ENCODE measurements at places on chromosomes 1 and 21. TPM values are rescaled to one million over a fixed set of nuclear protein-coding genes. Genes with fewer than 3 reads are reported as not detected.

DNA sequence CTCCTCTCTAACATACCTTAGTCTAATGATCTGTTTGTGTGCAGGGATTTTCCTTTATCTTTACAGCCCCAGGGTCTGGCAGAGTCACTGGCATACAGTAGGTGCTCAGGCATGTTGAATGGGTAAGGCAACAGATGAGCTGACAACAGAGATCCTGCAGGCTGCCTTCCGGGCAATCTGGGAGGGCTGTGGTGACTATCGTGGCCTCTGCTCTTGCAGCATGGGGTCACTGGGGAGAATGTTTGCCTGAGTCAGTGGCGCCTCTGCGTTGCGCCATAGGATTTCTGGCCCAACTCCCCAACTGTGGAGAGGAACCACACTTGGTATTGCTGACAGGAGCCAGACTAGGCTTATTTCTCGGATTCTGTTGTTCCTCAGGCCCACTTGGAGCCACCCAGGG lies 93.8 kb downstream of the LAMC2 start:
- no peak for DNase-seq

DENND2D gene
- 27.7 TPM for total RNA-seq

DNA sequence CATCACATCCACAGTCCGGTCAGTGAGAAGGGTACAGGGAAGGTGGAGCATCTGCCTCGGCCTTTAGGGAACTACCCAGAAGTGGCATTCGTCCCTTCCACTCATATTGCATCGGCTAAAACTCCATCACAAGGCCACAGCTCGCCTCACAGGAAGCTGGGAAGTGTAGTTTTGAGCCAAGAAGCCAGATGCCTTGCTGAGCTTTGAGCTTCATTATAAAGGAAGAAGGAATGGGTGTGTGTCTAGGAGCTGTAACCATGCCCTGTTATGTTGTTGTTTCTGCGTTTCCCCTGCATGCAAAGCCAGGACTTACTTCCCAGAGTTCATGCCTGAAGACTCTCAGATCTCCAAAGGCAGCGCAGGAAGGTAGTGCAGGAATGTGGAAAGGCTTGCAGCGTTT lies 61.1 kb downstream of the OPTC start:
- DNase-seq, result no peak

DNA sequence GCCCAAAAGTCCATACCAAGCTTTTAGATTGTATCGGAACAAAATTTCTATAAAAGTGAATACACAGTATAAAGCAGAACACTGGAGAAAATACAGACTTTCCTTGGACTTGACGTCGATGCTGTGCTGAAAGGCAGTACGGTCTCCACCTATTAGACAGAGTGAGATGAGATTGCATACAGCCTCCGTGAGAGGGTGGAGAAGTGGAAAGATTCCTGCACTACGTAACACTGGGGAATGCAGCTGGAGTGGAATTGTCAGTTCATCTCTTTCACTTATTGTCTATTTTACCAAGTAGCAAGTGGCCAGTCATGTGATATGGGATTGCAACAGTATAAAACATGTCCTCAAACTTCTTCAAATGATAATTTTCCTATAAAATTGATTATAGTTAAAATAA lies 209.5 kb downstream of the ZP4 start:
- no peak for DNase-seq

CA6 gene
- not detected for total RNA-seq

GRCh38 chr1:45044916-45045315 lies 32.9 kb downstream of the UROD start:
- DNase-seq, result no peak

- DNase-seq, result no peak
These were observed 322.4 kb upstream of the DEPDC1 start for GRCh38 chr1:68819190-68819829.

GRCh38 chr21:39885119-39885848 lies 18.0 kb downstream of the PCP4 start:
- DNase-seq, result no peak

DNA sequence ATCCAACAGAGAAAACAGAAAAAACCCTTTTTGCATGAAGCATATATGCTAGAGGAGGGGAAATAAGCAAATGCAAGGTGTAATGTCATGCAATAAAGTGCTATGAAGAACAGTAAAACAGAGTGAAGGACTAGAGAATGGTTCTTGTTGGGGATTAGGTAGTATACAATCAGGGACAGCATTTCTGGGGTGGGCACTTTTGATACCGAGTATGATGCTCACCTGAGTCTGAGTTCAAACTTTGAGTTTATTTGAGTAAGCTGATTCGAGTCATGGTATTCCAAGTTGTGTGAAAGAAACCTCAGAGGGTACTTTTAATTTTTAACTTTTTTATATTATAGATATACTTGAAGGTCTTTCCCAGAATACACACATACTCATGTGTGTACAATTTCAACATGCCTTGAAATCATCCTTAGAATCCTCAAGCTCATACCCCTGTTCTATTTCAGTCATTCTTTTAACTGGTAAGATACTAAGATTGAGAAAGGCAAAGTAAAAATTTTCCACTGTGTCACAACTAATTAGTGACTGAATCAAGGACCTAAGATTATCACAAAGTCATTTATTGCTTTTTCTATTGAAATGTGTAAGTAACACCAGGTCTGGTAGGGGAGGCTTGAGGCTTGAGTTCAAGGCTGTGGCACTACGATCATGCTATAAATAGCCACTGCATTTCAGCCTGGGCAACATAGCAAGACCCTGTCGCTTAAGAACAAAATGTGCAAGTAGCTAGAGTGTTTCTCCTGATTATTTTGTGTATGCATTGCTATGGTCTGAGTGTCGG lies 12.1 kb downstream of the LRRC8B start:
- no peak for DNase-seq

- DNase-seq, result no peak
These were observed 18.2 kb downstream of the CAP1 start for GRCh38 chr1:40058453-40059337.

GRCh38 chr1:28437924-28438699 lies 67.7 kb upstream of the RCC1 start:
- DNase-seq, result peak; percentile 83

- DNase-seq, result no peak
These were observed 5.8 kb upstream of the ANKRD13C start for GRCh38 chr1:70360321-70360720.

GPATCH3 gene
- 13.5 TPM for total RNA-seq

- no peak for DNase-seq
These were observed 211.4 kb upstream of the GREM2 start for GRCh38 chr1:240823357-240823756.

DNA sequence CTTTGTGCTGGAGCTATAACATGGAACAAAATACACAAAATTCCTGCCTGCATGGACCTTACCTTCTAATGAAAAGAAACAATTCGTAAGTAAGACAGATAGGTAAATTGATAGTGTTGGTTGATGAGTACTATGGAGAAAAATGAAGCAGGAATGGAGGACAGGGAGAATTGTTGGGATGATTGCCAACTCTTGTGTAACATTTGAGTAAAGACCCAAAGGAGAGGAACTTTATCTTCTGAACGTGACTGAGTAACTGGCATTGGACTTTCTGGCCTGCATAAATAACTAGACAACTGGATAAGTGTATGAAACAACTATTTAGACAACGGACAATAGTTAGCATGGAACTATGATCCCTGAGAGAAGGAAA lies 6.8 kb upstream of the EFCAB14 start:
- DNase-seq, result no peak

DNA sequence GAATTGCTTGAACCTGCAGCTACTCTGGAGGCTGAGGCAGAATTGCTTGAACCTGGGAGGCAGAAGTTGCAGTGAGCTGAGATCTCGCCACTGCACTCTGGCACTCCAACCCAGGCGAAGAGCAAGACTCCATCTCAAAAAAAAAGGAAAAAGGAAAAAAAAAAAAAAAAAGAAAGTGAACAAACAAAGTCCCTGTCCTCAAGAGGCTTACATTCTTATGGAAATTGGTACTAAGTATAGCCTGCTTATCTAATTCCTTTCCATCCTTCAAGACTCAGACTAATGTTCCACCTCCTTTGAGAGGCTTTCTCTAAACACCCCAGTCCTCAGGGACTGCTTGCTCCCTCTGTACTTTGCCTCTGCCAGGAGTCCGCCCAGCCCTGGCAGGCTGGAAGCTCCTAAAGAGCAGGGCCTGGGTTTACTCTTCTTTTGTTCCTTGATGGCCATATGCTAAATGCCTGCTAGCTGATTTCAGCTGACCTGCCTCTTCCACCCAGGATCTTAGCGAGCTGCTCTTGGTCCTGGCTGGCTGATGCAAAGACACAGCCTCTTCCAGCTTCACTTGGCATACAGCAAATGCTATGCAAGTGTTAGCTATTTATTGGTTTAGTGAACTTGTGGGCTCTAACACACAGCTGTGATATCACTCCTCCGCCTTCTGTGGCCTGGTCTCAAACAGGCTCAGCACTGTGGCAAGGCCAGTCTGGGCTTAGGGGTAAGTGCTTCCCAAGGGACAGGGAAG lies 9.8 kb downstream of the SLC9A1 start:
- no peak for DNase-seq

RGS16 gene
- total RNA-seq, result 1.3 TPM

HEATR1 gene
- total RNA-seq, result 32.3 TPM

ZNF697 gene
- total RNA-seq, result 9.5 TPM

FAM72B gene
- not detected for total RNA-seq

DNA sequence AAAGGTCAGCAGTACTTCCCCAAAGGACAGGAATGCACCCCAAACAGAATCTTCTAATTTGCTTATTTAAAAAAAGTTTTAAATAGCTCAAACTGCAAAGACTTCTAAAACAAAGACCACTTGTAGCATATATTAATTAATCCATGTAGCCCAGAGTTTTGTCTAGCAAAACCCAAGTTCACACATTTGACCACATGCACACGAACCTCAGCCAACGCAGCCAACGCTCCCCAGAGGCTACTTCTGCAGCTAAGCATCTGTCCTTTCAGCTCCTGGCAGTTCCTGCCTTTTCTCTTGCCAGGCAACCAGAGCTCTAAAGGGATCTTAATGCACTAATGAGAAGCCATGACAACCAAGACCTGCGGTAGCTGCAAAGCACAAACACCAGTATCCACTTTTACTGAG lies 89.6 kb downstream of the RERE start:
- no peak for DNase-seq

- DNase-seq, result no peak
These were observed 315.5 kb upstream of the CAMK1G start for GRCh38 chr1:209267968-209268367.

GRCh38 chr1:68276448-68276847 lies 44.1 kb upstream of the WLS start:
- DNase-seq, result no peak

DNA sequence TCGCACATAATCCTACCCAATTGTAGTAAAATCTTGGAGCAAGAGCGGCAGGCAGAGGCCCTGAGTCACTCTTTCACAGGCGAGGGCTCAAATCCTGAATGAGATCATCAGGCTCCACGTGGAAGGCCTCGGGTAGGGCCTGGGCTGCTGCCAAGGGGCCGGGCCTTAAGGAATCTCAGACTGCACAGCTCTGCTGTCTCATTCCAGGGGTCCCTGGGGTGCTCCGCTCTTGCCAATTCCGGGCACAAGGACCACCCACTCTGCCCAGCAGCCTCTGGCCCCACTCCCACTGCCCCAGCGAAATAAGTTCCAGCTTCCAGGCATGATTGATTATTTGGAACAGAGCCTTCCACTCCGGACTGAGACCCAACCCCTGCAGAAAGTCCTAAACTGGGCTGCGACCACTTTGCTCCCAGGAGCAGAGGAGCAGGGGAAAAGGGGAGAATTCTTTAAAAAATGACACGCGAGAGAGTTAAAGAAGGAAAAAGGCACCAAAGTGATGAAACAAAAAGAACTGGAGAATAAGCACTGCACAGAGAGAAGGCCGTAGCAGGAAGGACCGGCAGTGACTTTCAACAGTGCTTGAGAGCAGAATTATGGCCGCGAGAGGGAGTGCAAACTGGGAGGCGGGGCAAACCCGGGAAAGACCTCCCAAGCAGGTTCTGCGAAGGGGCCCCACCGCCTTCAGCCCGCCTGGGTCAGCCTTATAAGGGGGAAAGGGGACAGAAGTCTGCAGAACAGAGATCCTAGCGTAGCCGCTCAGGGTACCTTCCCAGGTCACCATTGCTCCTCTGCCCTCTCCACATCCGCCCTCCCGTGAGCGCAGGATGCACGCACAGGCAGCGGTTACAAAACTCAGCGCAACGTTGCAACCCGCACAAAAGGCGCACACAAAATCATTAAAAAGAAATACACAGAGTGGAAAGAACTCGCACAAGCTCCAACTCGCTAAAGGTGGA lies 2.0 kb downstream of the ADAMTS1 start:
- peak; percentile 80 for DNase-seq

- DNase-seq, result peak; percentile 79
These were observed 1561.5 kb downstream of the MRPL39 start for GRCh38 chr21:24045775-24046215.

AMY1C gene
- not detected for total RNA-seq

DNA sequence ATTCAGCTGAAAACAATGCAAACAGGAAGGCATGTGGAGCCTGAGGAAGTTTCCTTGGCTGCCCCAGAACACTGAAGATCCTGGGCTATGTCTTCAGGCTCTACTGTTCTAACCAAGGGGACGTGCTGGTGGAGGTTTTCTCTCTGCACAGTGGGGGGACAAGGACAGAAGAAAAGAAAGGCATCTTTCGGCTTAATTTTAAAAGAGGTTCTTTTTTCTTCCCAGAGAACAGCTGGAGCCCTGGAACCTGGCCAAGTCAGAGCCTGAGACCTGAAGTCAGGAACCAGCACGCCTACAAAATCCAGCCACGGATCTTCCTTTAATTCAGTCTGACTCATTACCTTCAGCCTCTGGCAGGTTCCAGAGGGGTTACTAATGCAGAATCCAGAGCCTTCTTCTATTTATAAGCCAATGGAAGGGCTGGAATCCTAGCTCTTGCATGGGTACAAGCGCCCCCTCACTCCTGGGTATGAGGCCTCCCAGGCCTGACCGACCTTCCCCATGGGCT lies 19.8 kb downstream of the CTNNBIP1 start:
- no peak for DNase-seq

CYP4X1 gene
- 307 TPM for total RNA-seq

SKI gene
- 26.7 TPM for total RNA-seq

- DNase-seq, result no peak
These were observed 18.3 kb downstream of the KAZN start for GRCh38 chr1:14616632-14617396.

- DNase-seq, result no peak
These were observed 334.2 kb downstream of the NTNG1 start for GRCh38 chr1:107474877-107475612.

DNA sequence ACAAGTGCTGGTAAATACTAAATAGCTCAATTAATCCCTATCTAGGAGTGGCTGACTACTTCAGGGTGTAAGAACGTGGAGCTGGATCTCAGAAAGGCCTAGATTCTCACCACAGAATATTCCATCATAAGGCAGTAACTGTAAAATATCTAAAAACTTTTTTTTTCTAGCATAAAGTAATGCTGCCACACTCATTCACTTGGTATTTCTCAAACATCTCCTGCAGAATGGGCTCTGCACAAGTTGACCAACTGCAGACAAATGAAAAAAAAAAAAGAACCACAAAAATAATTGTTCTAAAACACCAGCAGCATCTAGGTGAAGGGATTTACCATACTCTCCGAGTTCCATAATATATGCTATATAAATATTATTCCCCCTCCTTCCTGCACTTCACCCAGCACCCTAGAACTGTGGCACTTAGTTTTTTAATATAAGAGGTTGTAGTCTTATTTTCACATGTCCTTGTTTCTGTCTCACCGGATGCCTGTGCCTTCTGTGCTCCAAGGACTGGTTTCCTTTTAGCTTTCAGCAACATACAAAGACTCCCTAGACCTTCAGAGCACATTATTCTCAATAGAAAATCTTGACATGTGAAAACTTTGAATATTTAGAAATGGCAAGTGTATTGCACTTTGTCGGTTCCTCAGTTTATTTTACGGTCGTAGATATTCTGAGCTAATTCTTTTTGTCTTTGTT lies 8.9 kb downstream of the VSIG8 start:
- DNase-seq, result no peak

KRTAP21-2 gene
- not detected for total RNA-seq
